ENCODE measurements at places on chromosomes 6 and 20.

GRCh38 chr6:43368259-43369160 lies 937 bp downstream of the ZNF318 start:
- no peak for DNase-seq

GRCh38 chr6:126628125-126628524 lies 288.2 kb downstream of the CENPW start:
- DNase-seq = no peak

DNA sequence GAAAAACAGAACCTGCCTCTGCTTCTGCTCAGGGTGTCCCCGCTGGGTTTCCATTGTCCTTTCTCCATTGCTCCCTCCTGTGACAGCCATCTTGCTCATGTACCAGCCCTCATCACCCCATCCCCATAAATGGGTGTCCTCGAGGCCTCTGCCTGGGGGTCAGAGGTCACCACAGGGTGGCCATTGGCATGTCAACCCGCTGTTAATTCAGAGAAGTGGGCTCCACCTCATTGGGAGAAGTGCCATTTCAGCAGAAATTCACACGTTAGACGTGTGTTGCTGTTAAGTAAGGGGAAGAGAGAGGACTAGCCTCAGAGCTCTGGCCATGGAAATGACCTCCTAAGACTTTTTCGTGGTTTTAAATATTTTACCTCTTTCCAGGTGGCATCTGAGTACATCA lies 71.9 kb downstream of the PTPN1 start:
- no peak for DNase-seq

GRCh38 chr20:61886721-61887595 lies 178.7 kb downstream of the TAF4 start:
- peak; percentile 19 for DNase-seq

DNA sequence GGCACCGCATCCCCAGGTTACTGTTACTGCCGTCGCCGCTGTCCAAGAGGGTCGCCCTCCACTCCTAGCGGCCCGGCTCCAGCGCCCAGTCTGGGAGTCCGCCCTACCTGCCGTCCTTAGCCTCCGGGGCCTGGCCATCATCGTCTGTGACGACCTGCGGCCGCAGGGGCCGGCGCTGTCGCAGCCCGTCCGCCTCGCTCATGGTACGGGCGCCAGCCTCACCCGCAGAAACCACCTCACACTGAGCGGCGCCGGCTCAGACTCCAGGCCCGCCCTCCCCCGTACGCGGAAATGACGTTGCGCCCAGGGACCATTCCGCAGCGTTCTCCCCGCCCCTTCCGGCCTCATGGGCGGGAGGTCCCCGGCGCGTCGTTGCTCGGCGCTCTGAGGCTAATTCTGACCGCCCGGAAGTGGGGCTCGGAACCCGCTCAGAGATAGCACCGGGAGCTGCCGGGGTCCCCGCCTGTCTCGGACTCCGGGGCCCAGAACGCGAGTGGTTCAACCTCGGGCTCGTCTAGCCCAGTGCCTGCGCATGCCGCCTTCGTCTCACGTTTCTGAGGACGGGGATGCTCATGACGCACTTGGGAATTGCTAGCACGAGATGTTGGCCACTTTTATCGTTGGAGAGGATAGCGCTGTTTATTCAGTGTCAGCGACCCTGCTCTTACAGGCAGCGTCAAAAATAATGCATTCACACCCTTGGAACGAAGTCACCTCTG lies at the start of gene APMAP:
Gene APMAP, minus strand, starts transcription at position 265 of the 719 bp plus-strand sequence. Its CDS starts 63 bp downstream, at position 202.
- peak; percentile 65 for DNase-seq

DNA sequence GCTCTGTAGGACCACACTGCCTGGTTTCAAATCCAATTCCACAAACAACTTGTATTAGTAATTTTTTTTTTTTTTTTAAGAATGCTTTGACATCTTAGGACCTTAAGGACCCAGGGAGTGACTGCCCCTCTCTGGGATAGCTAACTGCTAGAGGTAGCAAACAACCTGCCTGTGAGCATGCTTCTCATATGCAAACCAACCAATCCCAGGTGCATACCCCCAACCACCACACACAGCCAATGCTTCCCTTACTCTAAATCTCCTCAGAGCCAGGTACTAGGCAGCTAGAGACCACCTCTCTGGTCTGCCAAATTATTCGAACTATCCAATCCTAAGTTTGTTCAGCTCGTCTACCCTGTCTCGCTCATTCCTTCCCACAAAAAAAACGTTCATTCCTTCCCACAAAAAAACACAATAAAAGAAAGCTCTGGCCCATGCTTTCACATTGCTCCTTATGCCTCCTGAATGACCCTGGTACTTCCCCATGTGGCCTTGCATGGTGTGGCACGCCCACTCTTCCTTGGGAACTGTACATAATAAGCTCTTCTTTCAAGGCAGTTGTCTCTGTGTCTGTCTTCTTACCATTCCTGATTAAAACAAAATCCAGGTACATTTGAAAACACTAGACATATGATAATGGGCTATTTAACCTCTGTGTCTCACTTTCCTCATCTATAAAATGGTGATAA lies 6.4 kb downstream of the SERAC1 start:
- no peak for DNase-seq

- no peak for DNase-seq
These were observed 2.8 kb upstream of the RNASET2 start for GRCh38 chr6:166958926-166959861.

DNA sequence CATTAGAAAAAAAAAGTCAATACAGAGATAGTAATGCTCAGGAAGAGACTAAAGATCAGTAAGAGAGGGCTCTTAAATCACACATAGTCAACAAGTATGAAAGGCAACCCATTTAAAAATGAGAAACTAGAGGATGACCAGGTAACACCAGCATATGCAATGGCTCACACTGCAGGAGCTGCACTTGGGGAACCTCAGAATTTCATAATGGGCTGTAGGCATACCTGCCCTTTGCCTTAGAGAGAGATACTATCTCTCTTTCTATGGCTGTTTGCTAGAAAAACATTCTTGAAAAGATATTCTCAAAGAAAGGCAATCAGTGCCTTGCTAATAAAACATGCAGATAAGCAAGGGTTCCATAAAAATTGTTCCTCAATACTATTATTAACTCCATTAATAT lies 33.2 kb downstream of the HMGCLL1 start:
- DNase-seq = no peak

DNA sequence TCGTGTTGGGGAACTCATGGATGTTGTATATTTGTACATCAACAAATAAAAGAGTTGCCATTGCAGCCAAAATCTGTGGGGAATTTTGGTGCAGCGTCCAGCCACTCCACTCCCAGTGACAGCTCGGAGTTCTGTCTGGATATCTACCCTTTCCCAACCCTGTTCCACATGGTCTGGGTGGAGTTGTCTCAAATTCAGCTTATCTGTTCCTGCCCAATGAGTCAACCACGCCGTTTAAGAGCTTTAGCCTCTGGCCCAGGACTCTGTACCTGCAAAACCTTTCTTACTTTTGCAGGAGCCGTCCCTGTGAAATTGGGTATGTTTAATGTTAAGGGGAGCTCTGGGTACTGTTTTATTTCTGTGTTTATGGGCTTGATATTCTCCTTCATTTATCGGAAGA lies 33.9 kb upstream of the OVOL2 start:
- DNase-seq = no peak

GRCh38 chr6:21751608-21752007 lies 158.1 kb downstream of the SOX4 start:
- no peak for DNase-seq

DNA sequence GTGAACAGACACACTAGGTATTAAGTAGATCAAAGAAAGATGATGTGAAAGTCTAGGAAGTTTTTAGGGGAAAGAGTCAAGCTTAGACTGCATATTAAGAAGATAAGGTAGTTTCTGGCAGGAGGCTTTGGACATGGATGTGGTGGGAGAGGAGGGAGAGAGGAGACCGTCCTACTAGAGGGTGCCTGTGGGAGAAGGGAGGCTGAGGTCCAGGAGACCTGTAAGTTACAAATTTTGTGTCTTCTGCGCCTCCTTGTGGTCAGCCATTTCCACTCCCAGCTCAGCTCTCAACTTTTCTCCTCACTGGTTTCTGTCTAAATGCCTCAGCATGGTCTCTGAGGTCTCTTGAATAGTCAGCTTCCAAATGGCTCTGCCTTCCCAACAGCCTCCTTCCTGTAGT lies 193.5 kb downstream of the UNC5CL start:
- DNase-seq = peak; percentile 6

DNA sequence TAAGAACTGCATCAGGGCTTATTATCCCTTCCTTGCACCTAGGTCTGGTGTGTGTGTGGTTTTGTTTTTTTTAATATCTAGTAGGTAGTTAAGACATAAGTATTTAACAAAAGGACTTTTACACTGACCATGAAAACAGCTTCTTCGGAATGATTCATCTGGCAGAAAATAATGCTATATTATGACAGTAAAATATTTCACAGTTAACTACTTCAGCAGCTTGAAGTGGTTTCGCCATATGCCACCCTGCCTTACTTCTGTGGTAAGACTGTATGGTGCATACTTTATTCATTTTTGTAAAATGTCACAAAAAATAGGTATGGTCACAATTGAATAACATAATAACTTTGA lies 858 bp upstream of the PTPRK start:
- DNase-seq = no peak

- DNase-seq = no peak
These were observed 27.4 kb downstream of the CBLN4 start for GRCh38 chr20:55977690-55978459.

DNA sequence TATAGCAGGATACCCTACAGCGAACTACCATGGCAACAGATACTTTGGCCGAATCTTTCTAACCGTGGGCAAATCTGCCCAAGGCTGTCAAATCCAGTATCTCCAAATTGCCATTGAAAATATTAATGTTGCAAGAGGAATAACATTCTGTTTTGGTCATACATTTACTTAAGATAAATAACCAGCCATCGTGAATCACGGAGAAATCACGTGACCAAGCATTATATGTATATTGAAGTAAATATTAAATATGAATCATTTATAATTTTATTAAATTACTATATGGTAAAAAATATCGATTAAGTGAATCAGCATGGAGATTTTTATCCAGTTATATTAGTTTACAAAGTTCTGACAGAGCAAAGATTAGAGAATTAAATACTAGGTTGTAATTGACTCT lies 714.6 kb upstream of the GJE1 start:
- no peak for DNase-seq

GRCh38 chr6:129920103-129920798 lies 59.1 kb upstream of the TMEM244 start:
- no peak for DNase-seq

GRCh38 chr6:168671028-168671862 lies 230.3 kb downstream of the SMOC2 start:
- no peak for DNase-seq

DNA sequence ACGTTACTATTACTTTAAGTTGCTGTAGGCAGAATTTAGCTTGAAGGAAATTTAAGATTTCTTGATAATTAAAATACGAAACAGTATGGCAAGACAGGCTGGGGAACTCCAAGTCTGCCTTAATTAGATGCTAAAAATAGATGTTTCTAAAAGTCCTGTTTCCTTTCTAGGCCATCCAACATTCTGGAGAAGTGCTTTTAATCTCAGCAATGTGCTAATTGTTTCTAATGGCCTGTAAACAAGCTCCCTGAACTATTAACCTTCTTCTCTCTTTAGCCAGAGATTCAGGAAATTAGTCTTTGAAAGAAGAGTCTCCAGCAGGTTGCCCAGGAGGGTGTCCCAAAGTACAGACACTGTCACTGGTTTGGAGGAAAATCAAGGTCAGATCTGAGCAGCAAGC lies 677.3 kb upstream of the AGPAT4 start:
- DNase-seq = no peak

DNA sequence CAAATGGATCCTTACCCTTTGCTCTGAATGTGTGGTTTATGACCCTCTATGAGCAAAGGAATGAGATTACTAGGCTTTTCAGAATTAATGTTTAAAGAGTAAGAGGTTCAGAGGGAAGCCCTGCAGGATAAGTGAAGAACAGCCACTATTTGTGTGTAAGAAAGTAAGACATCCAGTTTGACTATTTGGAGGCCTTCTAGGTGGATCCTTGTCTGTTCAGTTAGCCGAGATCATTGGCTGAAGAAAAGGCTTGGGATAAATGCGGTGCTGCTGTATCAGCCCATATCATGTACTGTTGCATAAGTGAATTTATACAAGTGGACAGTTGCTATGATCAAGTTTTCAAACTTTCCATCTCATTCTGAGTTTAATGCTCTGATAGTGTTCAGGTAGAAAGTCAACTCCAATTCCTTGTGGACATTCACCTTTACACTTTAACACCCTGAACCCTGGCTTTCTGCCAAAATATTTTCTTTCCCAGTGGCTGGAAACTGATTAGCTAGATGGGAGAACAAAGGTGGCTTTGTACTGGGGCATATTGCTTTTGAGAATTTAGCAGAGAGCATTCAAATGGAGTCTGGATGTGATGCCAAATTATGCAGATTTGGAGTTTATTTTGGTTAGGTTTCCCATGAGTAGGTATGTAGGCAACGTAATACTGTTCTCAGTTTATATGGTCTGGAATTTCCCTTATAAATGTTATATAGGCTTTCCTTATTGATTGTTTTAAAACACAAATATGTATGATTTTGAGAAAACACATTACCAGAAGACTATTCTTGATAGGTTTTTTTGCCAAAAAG lies 15.0 kb downstream of the PARD6B start:
- DNase-seq = no peak

- no peak for DNase-seq
These were observed 10.5 kb downstream of the SYTL3 start for GRCh38 chr6:158660333-158660754.

DNA sequence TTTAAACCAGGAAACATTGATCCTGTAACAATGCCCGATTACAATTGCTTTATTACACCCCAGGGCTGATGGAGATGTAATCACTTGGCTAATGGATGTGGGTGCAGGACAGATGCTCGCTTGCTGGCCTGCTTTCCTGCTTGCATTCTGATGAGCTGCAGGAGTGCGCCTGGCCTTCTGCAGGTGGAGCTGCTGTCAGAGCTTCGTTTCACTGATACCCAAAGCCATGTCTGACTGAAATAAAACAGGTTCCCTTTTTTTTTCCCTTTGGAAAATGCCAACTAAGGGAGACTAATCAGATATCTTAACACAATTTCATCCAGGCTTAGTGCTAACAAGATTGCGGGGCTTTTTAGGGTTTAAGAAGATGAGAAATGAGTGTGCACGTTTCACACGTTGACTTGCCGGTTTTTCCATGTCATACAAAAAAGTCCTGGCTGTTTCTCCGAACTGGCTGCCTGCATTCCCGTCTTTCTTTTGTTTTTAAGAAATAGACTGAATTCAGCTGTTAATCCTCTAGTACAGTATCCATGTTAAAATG lies 60.7 kb downstream of the VAPB start:
- no peak for DNase-seq
